ENCODE measurements at places on chromosomes 13 and 19.

DNA sequence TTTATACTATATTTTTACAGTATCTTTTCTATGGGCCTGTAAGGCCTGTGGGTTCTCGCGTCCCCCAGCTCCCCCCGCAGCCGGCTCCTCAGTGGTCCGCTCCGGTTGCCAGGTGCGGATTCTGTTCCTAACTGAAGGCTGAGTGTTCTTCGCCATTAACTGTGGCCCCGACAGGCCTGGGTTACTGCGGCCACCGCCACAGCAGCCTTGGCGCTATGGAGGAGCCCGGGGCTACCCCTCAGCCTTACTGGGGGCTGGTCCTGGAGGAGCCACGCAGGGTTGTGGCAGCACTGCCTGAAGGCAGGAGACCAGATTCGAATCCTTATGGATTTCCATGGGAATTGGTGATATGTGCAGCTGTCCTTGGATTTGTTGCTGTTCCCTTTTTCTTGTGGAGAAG lies 45.8 kb downstream of the SPRYD7 start:
- no peak for DNase-seq

DNA sequence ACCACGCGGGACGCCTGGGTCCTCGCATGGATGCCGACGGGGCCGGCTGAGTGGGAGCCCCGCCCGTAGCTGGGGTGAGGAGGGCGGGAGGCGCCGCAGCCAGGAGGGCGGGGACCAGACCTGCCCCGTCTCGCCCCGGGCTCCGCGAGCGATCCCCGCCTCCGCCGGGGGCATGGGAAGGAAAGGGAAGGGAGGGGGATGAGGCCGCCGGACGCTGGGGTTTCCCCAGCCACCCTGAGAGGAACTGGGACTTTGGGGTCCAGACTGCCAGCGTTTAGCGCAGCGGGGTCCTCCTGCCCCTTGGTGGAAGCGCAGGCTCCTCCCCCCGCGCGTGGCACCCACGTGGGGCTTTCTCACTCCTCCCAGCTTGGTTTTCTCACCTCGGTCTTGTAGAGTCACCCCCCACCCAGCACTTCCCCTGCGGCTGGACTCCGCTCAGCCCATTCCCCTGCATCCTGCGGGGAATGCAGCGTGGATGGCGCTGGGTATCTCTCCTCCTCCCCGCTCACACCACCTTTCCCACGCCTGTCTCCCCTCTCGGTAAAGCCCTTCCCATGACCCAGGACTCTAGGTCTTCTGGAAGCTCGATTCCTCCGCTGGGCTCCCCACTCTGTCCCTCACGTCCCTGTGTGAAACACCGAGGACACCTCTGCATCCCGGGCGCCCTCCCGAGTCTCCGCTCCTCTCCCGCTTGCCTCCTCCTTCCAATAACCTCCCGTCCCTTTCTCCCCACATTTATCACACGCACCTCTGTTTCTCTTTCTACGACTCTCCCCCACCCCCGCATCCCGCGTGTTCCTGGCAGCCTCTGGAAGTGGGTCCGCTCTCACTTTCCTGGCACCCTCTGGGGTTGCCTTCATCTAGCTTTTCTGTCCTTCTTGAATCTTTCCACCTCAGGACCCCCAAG lies 2.1 kb downstream of the TGFB1 start:
- DNase-seq, result peak; percentile 85

- DNase-seq, result peak; percentile 85
Measured at GRCh38 chr19:6048793-6049405, 61.4 kb downstream of the RFX2 start.

DNA sequence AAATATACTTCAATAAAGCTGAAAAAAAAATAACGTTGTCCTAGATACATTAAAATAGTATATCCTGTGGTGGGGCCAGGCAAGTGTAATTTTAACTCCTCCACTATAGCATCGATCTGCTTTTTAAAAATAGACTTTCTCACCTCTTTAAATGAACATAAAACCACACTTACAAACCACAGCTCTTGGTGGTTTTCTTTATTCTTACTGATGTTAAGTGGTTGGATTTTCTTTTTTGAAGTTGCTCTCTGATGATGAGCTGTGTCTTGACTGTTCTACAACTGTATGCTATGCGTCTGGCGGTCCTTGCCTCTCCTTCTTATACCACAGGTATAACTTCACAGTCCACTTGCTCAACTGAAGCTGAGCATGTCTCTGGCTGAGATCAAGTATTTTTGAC lies 721.5 kb upstream of the KLHL1 start:
- DNase-seq, result peak; percentile 5

DNA sequence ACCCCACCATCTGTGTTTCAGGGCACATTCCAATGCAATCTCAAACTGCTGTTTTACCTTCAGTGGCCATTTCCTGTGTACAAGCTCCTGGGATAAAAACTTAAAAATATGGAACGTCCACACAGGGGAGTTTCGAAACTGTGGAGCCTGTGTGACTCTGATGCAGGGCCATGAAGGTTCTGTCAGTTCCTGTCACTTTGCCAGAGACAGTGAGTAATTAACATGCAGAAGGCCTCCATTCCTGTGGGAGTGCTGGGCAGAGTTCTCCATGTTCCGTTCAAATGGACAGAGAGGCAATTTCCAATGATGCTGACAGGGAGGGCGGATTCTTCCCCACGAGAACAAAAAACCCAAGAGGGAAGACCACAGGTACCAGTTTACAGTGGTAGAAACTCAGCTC lies 24.4 kb downstream of the WDR88 start:
- no peak for DNase-seq

GRCh38 chr19:49217382-49217781 lies 59.8 kb downstream of the TRPM4 start:
- no peak for DNase-seq

DNA sequence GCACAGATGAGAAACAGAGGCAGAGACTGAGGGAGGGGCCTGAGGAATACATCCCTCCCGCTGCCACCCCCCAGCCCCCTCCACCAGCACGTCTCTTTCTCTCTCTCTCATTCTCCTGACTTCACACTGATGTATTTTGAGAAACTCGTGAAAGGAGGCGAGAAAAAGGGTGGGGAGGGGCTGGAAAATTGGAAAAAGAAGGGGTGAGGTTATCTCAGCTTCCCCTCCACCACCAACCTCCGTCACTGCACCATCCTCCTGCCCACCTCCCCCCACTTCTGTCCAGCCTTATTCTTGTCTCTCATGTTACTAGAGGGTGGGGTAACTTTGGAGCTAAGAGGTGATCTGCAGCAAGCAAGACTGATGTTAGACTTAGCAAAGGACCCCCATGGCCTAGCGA lies 1.5 kb downstream of the SLC17A7 start:
- no peak for DNase-seq

DNA sequence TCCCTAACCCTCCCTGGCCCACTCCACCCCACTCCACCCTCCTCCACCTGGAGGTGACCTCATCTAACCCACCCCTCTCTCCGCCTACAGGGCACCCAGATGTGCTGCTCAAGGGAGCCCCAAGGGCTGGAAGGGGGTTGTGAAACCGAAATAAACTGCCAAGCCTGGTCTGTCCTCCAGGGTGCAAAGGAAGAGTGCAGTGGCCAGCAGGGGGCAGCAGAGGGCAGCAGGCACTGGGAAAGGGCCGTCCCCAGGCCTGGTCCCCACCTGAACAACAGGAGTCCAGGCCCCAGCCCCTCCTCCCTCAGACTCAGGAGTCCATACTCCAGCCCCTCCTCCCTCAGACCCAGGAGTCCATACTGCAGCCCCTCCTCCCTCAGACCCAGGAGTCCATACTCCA lies 8.4 kb upstream of the BCAM start:
- DNase-seq, result peak; percentile 86

DNA sequence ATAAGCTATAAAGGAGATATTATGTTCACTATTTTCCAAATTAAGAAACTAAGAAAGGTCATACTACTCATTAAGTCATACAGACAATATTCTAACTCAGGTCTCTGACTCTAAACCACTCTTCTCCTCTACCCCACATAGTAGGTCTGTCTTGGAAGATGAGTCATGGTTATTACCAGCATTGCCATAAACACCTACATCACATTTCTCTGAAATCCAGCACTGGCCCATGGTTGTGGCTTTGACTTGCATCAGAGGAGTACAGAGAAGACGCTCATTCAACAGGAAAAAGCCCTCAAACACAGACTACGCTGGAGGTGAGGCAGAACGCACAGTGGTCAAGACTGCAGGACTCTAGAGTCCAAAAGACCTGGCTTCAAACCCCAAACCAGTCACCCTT lies 476.8 kb downstream of the COG6 start:
- no peak for DNase-seq

DNA sequence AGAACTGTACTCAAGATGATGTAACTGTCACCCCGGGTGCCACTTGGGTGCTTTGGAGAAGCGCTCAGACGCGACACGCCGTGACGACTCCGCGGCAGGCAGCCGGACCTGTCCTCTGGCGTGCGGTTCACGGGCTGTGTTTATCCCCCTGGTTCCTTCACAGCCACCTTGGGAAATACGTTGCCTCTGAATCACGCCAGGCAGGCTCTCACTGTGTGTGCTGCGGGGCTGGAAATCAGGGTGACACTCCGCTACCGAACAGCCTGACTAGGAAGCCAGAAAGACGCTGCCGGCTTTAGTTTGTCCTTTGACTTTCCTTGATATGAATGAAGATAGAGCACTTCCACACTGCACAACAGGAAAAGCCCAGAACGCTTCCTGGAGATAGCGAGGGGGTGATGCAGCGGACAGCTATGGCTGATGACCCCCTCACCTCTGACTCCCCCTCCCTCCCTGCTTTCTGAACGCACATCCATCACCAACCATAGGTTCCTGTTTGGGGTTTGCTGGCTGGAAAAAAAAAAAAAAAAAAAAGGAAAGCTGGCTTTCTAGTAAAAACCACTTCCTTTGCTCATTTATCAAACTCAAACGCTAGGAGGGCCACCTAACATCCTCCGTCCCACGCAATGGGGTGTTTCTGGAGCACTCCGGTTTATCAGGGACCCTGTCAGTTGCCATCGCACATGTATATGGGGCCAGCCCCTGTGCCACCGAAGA lies 3.7 kb upstream of the GP6 start:
- peak; percentile 95 for DNase-seq

DNA sequence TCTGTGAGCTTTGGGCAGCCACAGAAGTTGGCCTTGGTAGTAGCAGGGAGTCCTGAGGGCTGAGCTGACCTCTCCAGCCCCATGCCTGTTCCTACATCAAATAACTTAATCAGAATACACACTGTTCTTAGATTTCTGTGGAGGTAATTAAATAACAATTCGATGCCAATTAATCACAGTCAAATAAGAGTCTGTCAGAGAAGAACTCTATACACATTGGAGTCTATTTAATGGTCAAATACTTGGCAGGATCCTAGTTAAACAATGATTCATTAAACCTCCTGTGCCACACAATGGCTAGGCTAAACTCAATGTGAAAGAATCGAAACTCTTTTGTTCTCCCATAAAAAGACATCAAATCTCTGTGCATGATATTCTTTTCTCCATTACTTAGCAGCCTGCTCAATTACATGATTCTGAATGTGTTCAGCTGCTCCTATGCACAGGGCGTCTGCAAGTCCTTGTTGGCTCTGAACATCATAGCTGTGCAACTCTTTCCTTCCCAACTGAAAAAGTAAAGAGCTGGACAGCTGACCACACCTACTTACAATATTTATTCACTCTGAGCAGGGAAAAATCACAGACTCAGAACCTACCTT lies 173.1 kb downstream of the ABCC4 start:
- no peak for DNase-seq

- peak; percentile 87 for DNase-seq
Measured at GRCh38 chr13:49540552-49540951, 44.8 kb downstream of the PHF11 start.

DNA sequence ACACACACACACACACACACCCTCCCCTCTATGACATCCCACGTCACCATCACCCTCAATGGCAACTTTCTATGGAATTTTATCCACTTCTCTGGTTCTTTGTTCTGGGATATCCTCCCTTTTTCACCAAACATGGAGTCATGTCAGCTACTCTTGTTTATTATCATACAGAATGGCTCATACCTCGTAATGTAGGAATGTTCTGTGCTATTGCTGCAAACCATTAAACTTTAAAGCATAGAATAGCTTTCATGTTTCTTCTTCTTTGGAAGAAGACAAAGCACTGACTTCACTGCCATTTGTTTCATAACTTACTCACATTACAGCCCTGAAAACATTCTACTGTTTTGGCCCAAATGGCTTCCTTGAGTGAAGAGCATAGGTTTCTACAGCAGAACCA lies 163.4 kb downstream of the FOXO1 start:
- DNase-seq, result no peak

GRCh38 chr13:99626461-99627082 lies 125.3 kb downstream of the TM9SF2 start:
- no peak for DNase-seq

- no peak for DNase-seq
Measured at GRCh38 chr19:39319892-39320248, 793 bp downstream of the LRFN1 start.

- no peak for DNase-seq
Measured at GRCh38 chr19:19672816-19673215, 4.2 kb downstream of the ZNF101 start.

DNA sequence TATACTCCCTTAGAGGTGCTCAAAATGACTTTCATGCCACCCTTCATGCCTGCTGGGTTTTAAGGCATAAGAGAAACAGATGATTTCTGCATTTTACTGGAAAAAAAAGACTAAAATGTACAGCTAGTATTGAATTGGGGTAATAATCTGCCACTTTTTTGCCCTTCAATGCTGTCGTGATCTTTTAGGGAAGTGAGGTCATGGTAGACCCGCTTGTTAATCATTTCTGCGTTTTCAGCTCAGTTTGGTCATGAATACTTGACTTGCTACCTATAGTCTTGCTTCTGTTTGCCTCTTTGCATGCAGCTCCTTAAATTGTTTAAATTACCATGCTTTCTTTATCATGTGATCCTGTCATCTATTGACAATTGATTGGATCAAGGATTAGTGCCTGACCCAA lies 90.4 kb downstream of the PCCA start:
- no peak for DNase-seq

GRCh38 chr13:92164822-92165221 lies 766.4 kb downstream of the GPC5 start:
- DNase-seq, result peak; percentile 92

GRCh38 chr13:31116224-31116623 lies 45.5 kb downstream of the HSPH1 start:
- no peak for DNase-seq

- peak; percentile 7 for DNase-seq
Measured at GRCh38 chr13:47178090-47178950, 281.5 kb upstream of the HTR2A start.

DNA sequence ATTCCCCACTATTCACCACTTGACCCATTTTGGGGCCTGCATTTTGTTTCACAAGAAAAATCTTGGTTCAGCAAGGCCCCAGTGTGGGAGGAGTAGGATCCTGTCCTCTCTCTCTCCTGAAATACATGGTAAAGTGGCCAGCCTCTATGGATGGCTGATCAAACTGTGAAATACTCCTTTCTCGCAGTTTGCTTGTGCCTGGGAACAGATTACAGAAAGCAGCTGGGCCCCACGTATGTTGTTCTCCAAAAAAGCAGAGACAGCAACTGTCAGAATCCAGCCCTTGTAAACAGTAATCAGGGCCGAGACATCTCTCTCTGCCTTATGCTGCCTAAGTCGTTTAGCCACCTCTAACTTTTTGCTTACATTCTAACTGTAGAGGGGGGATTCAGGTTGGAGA lies 61.0 kb upstream of the RAP2A start:
- no peak for DNase-seq

DNA sequence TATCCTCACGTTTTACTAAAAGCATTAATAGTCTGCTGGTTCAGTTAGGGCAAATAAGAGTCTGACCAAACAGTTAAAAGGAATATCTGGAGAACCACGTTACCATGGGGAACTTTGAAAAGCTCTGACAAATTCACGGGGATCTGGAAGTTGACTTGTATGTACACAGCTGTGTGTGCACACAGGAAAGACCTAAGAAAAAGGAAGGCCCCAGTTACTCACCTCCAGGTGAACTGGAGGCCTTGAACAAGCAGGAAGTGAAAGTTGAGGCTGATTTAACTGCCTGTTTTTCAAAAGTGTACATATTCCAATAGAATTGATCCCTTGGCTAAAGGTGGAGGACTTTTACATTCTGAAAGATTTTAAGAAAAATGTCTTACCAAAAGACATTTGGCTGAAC lies 1891.6 kb upstream of the PCDH20 start:
- DNase-seq, result peak; percentile 0
